ENCODE measurements at places on chromosomes 16 and 17. TPM values are rescaled to one million over a fixed set of nuclear protein-coding genes. Genes with fewer than 3 reads are reported as not detected.

Gene HASPIN
- total RNA-seq, result 16.7 TPM

Gene C16orf96
- total RNA-seq, result 10.3 TPM

DNA sequence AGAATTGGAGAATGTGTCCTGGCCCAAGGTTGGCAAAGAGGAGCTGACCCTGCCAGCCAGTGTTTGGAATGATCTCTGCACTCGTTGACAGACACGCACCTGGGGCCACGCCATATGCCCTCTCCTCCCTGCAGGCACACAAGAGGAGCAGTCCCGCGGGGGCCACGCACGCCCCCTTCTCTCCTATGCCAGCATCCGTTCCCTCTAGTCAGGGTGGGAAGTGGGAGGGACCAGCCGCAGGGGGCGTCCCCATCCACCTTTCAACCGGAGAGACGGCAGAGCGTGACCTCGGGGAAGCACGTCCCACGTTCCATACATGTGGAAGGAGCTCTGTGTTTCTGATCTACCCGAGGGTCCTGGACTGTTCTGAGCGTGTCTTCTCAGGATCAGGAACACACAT, 86.9 kb upstream of the ZNF750 start:
- DNase-seq, result no peak
- H3K36me3 ChIP-seq, result no peaks in the 10 kb centered on the region
- no peaks in the 10 kb centered on the region for H3K4me1 ChIP-seq
- no peaks in the 10 kb centered on the region for H3K27me3 ChIP-seq
- H3K4me3 ChIP-seq, result no peak overlapping the region

GRCh38 chr16:58960484-58960883, 226.4 kb upstream of the GOT2 start:
- no peak overlapping the region for H3K4me3 ChIP-seq
- no peaks in the 10 kb centered on the region for H3K27me3 ChIP-seq
- H3K27ac ChIP-seq, result no peak overlapping the region
- H3K4me1 ChIP-seq, result no peaks in the 10 kb centered on the region
- no peak for DNase-seq

Measured in testis (tissue), 5 donors.